Activated CD8-positive, alpha-beta memory T cell treated with anti-CD3 and anti-CD28 coated beads for 48 hours (primary cell): ENCODE measurements at places on chromosomes 3 and 15.

DNA sequence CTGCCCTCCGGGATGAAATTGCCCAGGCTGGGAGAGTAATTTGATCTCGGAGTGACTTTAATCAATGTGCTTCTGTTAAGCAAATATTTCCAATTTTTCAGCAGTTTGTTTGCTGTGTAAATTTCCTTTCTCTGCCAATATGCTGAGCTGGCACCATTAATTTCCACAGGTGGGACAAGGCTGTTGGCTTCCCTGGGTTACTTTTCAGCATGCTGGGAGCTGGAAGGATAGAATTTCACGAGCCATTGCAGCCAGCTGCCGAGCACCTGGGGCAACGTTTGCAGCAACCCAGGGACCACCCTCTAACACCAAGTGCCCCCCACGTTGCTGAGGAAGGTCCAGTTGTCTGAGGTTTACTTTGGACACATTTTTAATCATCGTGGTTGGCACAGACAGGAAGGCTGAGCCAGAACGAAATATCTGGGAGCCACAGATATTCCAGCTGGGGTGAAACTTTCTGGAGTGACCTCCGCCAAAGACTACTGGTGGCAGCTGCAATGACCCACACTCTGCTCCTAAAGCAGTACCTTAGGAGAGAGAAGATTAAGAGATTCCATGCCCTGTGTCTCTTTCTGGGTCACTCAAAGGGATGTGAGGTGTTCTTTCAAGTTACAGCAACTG is 293.3 kb upstream of the RGMA start:
- DNase-seq, result no peak

DNA sequence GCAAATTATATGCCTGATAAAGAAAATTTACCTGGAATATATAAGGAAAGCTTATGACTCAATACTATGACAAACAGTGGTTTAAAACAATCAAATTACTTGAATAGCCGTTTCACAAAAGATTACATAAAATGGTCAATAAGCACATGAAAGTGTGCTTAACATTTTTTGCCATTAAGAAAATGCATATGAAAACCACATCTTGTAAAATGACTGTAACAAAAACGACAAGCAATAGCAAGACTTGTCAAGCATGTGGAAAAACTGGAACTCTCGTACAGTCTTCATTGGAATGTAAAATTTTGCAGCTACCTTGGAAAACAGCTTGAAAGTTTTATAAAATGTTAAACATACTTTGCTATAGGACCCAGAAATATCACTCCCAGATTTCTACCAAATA is 1110.3 kb downstream of the NAALADL2 start:
- no peak for DNase-seq

DNA sequence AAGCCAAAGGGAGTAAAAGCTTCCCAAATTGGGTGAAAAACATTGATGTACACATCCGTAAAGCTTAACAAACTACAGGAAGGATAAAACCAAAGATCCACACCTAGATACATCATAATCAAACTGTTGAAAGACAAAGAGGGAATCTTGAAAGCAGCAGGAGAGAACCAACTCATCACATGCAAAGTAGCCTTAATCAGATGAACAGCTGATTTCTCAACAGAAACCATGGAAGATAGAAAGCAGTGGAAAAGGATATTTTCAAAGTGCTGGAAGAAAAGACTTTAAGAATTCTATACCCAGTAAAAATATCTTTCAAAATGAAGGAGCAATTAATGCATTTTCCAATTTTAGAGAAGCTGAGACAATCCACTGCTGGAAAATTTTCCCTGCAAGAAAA is 36.8 kb downstream of the CHRNA7 start:
- DNase-seq, result no peak

- DNase-seq, result no peak
Measured at GRCh38 chr3:167162083-167162482, 218.0 kb downstream of the ZBBX start.

DNA sequence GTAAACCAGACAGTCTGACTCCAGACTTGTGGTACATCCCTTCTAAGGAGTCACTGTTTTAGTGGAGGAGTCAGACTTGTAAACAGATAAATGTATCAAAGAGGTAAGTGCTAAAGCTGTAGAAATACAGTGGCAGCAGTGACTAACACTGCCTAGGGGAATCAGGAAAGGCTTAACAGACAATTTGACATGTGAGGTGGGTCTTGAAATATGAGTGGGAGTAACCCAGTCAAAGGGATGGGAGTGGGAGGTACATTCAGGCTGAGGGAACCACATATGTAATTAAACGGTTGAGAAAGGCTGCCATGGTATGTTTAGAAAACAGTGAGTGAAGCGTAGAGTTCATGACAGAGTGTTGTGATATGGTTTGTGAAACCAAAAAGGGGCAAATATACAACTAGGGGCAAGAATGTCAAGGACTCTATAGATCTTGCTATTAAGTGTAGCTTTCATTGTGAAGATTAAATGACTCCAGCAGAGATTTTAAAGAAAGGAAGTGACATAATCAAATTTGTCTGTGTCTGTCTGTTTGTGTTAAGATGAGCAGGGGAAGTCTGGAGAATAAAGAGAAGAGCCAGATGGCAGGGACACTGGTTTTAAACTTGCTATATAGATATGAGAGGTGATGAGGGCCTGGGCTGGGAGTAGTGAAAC is 11.2 kb upstream of the ALCAM start:
- no peak for DNase-seq

DNA sequence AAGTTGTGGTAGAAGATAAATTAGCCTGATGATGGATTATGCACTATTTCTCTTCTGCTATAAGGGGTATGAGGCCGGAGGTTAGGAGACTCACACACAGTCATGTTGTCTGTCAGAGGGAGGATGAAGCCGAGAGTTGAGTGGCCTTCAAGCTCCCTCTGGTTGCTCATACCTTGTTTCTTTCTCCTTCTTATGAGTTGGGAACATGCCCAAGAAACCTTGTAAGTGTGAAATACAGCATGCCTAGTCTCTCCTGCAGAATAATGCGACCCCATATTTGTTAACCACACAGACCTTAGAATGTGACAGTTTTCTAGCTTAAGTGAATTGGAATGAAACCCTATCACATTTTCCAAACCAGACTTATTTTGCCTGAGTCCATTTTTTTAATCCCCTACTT is 366.7 kb downstream of the PTPRG start:
- DNase-seq, result no peak

- DNase-seq, result no peak
Measured at GRCh38 chr3:191740712-191741111, 279.7 kb downstream of the PYDC2 start.

- DNase-seq, result no peak
Measured at GRCh38 chr3:188911026-188911850, 260.5 kb upstream of the TPRG1 start.

GRCh38 chr3:11671648-11672100 is 28.0 kb upstream of the VGLL4 start:
- no peak for DNase-seq

DNA sequence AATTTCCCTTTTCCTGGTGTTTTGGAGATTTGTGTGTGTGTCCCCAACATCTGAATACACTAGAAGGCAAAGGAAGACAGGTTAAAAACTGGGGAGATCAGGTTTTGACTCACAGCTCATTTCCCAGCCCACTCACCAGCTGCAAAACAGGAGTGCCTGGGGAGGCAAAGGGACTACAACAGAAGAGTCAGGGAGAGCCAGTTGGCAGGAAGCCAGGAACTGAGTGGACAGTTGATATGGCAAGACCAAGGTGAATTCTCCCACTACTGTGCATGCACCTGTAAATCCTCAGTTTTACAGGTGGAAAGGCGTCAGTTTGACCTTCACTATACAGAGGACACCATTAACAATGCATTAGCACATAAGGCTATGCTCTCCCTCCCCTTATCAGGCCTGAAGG is 901.5 kb upstream of the SEMA6D start:
- DNase-seq, result no peak

- DNase-seq, result no peak
Measured at GRCh38 chr3:127815641-127816605, 6.4 kb downstream of the MGLL start.

DNA sequence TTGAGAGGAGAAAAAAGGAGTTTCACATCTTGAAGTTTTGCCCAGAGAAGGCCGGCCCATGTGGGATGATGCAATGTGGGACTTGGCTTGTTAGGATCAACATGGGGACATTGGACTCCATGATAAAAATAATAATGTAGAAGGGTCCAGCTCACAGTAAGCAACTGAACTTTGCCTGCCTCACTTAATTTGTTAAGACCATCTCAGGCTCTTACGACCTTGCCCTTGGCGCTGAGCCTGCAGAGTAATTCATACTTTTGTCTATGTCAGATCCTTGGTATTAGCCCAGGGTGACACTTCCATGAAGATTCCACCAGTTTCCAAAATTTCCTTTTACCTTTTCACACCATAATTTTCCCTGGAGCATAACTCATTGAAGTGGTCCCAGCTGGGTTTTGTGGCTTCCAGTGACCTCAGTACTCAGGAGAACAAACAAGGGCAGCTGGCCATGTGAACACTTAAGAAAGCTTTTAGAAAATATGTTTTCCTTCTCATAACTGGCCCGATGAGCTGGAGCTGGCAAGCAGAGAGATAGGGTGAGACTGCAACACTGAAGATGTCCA is 315.4 kb upstream of the RASGRP1 start:
- DNase-seq, result no peak

GRCh38 chr3:14154276-14154675 is 24.1 kb downstream of the XPC start:
- DNase-seq, result no peak

GRCh38 chr3:37221407-37221806 is 47.0 kb upstream of the LRRFIP2 start:
- no peak for DNase-seq

GRCh38 chr15:41773332-41773728 is 954 bp upstream of the MAPKBP1 start:
- DNase-seq, result no peak

- no peak for DNase-seq
Measured at GRCh38 chr15:39267685-39268084, 313.2 kb upstream of the THBS1 start.

DNA sequence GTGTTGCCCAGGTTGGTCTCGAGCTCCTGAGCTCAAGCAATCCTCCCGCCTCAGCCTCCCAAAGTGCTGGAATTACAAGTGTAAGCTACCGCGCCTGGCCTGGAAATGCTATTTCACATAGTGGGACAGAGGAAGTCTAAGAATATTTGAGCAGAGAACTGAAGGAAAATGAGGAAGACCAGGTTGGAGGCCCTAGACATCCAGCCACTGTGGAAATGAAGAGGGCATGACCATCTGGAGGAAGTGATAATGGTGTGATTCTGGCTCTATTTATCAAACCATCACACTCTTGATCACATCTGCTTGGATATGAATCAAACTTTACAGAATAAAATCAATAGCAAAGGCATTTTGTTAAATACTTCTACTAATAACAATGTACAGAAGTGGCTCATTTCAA is 65.9 kb upstream of the ARHGEF3 start:
- DNase-seq, result no peak
